ENCODE measurements at places on chromosomes 7 and 10. TPM values are rescaled to one million over a fixed set of nuclear protein-coding genes. Genes with fewer than 3 reads are reported as not detected.

DNA sequence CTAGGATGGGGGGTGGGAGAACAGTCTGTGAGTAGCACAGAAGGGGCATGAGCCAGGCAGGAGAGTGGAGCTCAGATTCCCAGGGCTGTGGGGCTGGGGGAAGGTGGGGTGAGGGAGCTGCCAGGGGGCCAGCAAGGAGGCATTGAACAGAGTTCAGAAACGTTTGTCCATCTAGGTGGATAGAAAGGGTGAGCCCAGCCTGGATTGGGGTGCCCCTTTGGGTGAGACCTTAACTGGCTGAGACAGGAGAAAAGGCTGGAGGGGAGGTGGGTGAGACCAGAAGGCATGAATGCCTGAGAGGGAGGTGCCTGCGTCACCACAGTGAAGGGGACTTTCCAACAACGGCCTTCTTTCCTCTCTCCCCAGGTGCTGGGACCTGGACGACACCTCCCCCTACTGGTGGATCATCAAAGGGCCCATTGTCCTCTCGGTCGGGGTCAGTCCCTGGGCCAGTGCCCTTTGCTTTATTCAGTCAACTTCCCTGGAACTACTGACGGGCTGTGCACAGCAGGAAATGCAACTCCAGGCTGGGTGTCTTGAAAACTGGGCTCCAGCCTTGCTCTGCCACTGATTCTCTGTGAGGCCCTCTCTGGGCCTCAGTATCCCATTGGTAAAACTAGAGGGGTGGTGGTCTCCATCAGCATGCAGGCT lies 11.0 kb downstream of the GHRHR start:
- no peak overlapping the region for H3K4me3 ChIP-seq
- H3K36me3 ChIP-seq = no peaks in the 10 kb centered on the region
- H3K27ac ChIP-seq = no peak overlapping the region
- DNase-seq = peak; percentile 18
- H3K27me3 ChIP-seq = peaks cover 55% of the 10 kb centered on the region

DNA sequence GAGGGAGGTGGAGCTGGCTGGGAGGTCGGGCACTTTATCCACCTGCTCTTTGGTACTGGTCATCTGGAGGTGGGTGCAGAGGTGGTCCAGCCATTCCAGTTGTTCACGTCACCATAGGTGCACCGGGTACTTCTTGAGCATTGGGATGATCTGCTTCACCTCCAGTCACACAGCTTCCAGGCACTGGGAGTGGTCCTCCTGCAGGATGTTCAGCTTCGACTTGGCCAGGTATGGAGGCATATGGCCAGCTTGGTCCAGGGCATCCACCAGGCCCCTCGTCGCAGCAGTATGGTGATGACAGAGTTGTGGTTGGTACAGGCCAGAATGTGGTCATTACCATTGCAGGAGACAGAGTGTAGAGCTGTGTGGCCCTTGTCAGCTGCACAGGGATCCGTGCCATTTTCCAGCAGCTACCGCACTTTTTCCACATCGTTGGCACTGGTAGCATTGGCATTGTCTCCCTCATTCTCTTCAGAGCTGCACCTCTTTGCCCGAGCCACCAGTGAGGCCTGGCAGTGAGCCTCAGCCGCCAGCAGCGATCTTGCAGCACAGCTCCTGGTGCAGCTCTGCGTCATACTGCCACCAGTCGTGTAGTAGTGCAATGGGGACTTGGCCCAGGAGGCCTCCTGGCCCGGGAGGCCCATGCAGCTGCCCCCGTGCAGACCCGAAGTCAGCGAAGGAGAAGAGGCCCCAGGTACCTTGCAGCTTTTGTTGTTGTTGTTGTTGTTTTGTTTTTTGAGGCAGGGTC lies 150.9 kb downstream of the ZNF22 start:
- no peaks in the 10 kb centered on the region for H3K4me1 ChIP-seq
- H3K36me3 ChIP-seq = no peaks in the 10 kb centered on the region

DNA sequence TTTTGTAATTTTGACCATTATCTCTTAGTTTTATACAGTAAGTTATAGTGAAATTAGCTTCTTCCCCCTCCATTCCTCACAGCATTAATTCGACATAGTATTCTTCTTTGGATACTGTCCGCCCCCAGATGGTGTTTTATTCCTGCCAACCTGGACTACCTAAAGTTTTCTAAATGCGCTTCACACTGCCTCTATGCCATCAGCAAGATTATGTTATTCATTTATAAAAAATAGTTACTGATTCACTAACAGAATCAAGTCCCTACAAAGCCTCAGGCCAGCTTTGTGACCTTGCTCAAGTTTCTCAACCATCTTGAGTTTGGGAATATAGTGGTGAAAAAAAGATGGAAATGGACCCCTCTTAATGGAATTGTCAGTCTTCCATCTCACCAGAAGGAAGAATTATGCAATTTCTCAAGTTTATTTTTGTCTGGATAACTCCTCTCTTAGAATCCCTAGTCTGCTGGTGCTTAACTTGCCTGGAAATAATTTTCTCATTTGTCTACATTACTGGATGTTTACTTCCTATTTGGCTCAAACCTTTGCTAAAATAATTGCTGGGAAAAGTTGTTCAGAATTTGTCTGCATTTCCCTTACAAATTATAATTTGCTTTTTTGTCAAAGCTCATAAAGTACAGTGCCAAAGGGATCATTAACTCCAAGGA lies 16.7 kb upstream of the FGL2 start:
- H3K27ac ChIP-seq = no peak overlapping the region
- no peaks in the 10 kb centered on the region for H3K27me3 ChIP-seq
- no peak for DNase-seq
- H3K4me3 ChIP-seq = no peak overlapping the region

DNA sequence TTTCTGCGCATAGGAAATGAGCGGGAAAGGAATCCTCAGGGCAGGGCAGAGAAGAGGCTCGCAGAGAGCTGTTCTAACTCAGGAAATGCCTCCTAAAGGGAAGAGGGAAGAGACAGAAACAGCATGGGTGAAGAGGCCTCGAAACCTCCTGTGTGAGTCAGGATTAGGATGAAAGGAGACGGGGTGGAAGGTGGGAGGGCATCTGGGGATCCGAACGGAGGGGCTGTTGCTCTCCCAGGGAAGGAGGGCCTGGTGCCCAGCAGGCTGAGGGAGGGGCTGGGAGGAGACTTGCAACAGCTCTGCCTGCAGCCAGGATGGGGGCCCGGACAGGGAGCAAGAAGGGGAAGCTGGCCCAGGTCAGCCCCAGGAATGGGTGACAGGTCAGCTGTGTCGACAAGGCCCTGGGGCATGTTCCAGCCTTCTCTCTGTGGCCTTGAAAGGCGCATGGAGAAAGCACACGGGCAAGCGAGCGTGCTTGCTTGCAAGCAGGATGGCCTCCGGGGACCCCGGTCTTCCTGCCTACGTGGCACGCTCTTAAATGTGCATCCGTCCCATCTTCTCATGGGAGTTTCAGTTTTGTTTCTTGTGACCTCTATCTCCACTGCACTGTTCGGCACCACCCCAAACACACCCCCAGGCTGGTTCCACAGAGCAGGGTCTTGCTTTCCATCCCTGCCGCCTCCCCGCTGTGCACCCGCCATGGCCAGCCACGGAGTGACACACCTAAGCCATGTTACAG lies 63.5 kb downstream of the HIPK2 start:
- no peak for DNase-seq
- peaks cover 20% of the 10 kb centered on the region for H3K36me3 ChIP-seq
- no peaks in the 10 kb centered on the region for H3K27me3 ChIP-seq
- H3K4me3 ChIP-seq = no peak overlapping the region

- H3K36me3 ChIP-seq = no peaks in the 10 kb centered on the region
- H3K4me3 ChIP-seq = no peak overlapping the region
- H3K4me1 ChIP-seq = no peaks in the 10 kb centered on the region
- no peak overlapping the region for H3K27ac ChIP-seq
Measured at GRCh38 chr10:62779487-62780248, 24.9 kb upstream of the ADO start.

DNA sequence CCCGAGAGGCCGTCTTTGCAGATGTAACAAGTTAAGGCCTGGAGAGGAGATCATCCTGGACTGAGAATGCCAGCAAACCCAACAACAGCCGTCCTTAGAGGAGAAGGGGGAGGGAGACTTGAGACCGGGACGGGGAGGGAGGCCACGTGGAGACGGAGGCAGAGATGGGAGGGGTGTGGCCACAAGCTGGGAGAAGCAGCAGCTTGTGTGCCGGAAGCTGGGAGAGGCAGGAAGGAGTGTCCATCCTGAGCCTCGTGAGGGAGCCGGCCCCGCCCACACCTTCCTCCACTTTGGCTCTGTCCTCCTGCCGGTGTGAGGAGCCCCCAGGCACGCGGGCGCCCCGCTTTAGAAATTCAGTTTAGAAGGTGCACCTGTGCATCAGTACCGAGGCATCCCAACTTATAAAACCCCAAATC lies 95.7 kb downstream of the DNAJB6 start:
- no peak overlapping the region for H3K4me3 ChIP-seq
- no peaks in the 10 kb centered on the region for H3K36me3 ChIP-seq
- peaks cover 7% of the 10 kb centered on the region for H3K4me1 ChIP-seq
- H3K27ac ChIP-seq = no peak overlapping the region

The KLF14 gene
- total RNA-seq = not detected

Measured in astrocyte (in vitro differentiated cells and primary cell).